ENCODE measurements at places on chromosomes 11 and 22.

DNA sequence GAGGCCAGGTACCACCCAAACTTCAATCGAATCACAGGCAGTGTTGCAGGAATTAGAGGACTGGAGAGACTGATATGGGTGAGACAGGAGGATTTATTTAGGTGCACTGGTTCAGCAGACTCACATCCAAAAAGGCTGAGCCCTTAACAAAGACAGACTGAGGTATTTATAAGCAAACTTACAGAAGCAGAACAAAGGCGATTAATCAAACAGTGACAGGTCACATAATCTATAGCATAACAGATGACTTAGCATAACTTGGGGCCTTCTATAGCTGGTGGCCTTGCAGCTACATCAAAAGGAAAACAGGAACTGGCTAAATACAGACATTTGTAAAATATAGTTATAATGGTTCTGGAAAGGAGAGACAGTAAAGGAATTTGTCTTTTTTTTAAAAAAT lies 2.1 kb downstream of the APOBEC3B start:
- H3K36me3 ChIP-seq: peaks cover 12% of the 10 kb centered on the region
- no peak for DNase-seq
- H3K4me1 ChIP-seq: peaks cover 68% of the 10 kb centered on the region
- no peak overlapping the region for H3K4me3 ChIP-seq

GRCh38 chr11:13762718-13763117 lies 94.2 kb downstream of the FAR1 start:
- H3K27me3 ChIP-seq: no peaks in the 10 kb centered on the region
- H3K4me3 ChIP-seq: no peak overlapping the region
- no peak for DNase-seq

DNA sequence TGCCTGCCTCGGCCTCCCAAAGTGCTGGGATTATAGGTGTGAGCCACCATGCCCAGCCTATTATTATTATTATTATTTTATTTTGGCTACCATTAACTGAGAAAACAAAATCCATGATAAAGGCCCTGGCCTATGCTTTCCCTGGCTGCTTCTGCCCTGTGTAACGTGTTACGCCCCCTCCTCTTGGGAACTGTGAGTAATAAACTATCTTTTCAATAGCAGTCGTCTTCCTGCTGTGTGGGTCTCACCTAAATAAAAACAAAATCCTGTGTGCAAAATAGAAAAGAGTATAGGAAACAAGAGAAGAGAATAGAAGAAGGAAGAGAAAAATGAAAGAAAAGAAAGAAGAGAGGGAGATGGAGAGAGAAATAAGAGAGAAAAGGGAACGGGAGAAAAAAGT lies 237.0 kb downstream of the MIAT start:
- peaks cover 6% of the 10 kb centered on the region for H3K4me1 ChIP-seq
- H3K27ac ChIP-seq: no peak overlapping the region
- H3K36me3 ChIP-seq: no peaks in the 10 kb centered on the region

DNA sequence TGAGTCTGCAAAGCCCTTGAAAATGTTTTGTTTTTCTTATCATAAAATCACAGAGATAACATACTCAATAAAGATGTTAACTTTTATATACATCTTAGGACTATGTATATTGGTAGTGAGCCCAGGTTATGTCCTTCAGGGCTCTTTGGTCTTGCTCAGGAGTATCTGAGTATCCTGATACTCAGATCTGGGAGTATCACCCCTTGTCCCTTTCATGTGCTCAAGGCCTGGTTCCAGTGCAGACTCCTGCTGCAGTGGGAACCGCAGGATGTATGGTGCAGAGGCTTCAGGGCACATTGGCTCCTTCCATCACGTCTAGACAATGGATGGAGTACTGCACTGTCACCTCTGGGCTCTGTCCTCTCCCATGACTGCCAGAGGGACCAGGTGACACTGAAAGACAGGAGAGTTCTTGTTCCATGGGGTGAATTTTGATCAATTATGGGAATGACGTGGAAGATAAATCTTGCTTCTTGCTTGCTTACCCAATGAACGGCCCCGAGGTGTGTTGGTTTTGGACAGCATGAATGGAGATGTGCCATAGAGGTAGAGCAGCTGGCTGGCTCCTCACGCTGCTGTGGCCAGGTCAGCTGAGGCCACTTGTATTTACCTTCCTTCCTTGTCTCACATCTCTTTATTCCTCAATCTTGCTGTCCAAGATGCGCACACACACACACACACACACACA lies 215.5 kb downstream of the ARHGAP42 start:
- H3K4me3 ChIP-seq: no peak overlapping the region
- H3K4me1 ChIP-seq: no peaks in the 10 kb centered on the region
- no peaks in the 10 kb centered on the region for H3K27me3 ChIP-seq

DNA sequence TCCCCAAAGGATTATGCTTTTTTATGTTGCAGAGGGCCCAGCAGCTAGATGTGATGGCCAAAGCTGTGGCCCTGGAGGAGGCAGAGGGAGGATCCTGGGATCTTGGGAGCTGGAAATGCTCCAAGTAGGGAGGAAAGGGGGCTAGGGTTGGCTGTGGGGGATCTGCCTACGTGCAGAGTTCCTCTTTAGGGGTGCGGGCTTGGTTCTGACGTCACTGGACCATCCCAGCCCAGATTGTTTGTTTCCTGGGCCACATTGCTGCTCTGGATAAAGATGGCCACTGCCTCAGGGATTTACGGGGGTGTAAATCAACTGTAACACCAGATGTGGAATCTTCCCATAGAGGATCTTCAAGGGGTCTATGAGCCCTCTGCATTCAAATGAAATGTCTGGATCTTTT lies 110.3 kb upstream of the SYT13 start:
- H3K27me3 ChIP-seq: peaks cover 1% of the 10 kb centered on the region
- DNase-seq: no peak
- no peak overlapping the region for H3K4me3 ChIP-seq
- no peak overlapping the region for H3K27ac ChIP-seq

- H3K27me3 ChIP-seq: peaks cover 8% of the 10 kb centered on the region
- H3K27ac ChIP-seq: no peak overlapping the region
- no peak overlapping the region for H3K4me3 ChIP-seq
- H3K4me1 ChIP-seq: no peaks in the 10 kb centered on the region
Observed at GRCh38 chr11:115384236-115384635, 120.0 kb downstream of the CADM1 start.

All from activated CD4-positive, alpha-beta T cell treated with anti-CD3 and anti-CD28 coated beads, Interleukin-2, amount 10 ng/mL, durations not matched to agents 7 days and 5 days (primary cell).